ENCODE measurements at places on chromosomes 5 and 9.

DNA sequence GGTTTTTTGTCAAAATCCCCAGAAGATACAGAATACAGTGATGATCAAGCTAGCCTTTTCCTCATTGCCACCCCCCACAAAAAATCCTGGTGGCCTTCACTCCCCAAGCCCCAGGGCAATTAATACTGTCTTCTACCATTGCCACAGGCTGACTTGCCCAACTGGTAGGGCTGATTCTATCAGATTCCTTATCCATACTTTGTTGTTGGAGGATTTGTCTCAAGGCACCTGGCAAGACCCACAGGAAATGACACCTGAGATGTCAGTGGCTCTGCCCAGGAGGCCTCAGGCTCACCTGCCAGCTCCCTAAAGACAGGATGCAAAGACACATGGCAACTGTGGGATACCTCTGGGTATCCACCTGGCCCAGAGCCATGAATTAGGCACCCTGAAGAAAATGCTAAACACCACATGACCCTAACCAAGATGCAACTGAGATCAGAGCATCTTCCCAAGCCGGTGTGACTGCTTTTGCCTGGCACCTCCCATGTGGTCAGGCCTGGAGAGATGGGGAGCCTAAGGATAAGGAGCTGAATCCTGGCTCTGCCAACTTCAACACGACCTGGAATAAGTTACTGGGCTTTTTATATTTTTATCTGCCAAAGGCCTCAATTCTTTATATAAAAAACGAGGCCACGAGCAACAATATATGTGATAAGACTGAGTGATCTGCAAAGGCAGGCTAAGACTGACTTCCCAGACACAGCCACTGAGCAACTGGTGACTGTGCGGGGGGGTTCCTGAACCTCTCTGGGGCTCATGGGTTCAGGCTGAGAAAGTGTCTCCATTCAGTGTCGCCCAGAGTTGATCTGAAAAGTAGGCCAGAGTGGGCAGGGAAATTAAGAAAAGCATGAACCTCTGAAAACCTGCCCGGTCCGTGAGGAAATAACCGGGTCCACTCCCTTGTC is 944 bp downstream of the ATOX1 start:
- no peak for DNase-seq
- no peaks in the 10 kb centered on the region for H3K27me3 ChIP-seq
- no peak overlapping the region for H3K27ac ChIP-seq

- H3K4me1 ChIP-seq = peaks cover 37% of the 10 kb centered on the region
- DNase-seq = peak; percentile 100
These were observed 8.4 kb upstream of the CERCAM start for GRCh38 chr9:128412120-128412790.

DNA sequence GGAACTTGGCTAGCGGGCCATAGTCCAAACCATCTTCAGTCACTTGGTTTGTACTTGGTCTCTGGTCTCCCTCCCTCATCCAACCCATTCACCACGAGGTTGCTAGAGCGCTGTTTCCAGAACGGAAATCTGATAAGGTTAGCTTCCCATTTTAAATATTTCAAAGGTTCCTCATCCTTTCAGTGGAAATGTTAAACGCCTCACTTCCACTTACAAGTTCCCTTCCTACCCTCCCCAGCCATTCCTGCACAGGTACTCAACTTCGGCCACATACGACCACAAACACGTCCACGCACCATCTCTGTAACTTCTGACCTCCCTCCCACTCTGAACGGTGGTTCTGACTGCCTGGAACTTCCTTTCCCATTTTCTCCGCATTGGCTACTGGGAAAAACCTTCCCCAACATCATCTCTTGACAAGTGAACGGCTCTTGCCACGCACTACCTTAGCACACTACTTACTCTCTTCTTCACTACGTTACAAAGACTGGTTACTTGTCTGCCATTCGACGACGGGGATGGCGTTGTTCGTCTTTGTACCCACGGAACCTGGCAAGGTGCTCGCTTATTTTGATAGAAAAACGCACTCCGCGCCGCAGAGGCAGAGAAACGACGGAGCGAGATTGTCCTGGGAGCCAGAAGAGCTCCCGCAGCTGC is 629 bp downstream of the CCNH start:
- no peak for DNase-seq
- H3K27ac ChIP-seq = peak overlapping the region; percentile 86
- no peaks in the 10 kb centered on the region for H3K27me3 ChIP-seq
- H3K4me1 ChIP-seq = no peaks in the 10 kb centered on the region
- peak overlapping the region; percentile 90 for H3K4me3 ChIP-seq

GRCh38 chr9:16469184-16469583 is 401.3 kb downstream of the BNC2 start:
- H3K4me3 ChIP-seq = no peak overlapping the region
- H3K27me3 ChIP-seq = no peaks in the 10 kb centered on the region
- no peaks in the 10 kb centered on the region for H3K36me3 ChIP-seq
- no peak overlapping the region for H3K27ac ChIP-seq
- H3K4me1 ChIP-seq = no peaks in the 10 kb centered on the region

All from H1 (cell line).